ENCODE measurements at places on chromosomes 3 and 15.

DNA sequence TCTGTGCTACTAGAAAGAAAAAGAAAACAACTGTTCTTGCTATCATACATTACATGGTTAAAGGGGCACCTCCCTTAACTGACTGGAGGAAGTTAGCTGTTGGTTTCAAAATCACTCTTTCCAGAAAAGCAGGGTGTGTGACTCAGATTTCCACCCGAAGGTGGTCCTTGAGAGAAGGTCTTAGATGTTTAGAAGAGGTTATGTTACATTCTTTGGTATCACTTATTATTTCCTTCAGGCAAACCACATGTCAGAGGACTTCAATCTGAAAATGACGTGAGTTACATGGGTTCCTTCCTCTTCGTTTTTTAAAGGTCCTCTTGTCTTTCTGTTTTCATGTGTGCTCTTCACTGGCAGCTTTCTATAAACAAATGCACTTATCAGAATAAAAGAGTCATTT is 307.9 kb upstream of the CBLB start:
- no peak for DNase-seq

- no peak for DNase-seq
Measured at GRCh38 chr15:65914386-65914785, 45.1 kb downstream of the RAB11A start.

DNA sequence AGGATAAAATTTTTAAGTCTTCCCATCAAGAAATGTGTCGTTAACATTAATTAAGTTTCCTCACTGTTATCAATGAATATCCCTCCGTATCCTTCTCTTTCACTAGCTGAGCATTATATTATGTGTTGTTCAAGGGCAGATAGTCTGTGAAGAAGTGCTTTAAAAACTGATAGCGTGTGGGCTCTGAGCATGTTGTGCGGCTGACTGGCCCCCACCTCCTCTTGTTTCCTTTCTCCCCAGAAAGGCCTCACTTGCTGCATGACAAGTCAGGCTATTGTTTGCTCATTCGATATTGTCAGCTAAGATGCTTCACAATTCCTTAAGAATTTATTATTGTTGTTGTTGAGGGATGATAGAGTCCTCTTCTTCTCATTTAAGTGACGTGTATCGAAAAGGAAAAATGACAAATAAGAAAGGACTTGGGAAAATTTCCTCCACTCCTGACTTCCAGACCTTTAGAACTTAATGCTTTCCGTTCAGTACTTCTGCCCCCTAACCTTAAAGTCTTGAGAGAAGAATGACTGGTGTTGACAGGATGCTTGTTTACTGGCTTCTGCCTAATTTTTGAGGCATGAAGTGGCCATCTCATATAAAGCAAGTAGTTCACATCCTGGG is 298.3 kb downstream of the LPP start:
- no peak for DNase-seq

- DNase-seq = no peak
Measured at GRCh38 chr3:133607816-133608215, 34.3 kb downstream of the CDV3 start.

DNA sequence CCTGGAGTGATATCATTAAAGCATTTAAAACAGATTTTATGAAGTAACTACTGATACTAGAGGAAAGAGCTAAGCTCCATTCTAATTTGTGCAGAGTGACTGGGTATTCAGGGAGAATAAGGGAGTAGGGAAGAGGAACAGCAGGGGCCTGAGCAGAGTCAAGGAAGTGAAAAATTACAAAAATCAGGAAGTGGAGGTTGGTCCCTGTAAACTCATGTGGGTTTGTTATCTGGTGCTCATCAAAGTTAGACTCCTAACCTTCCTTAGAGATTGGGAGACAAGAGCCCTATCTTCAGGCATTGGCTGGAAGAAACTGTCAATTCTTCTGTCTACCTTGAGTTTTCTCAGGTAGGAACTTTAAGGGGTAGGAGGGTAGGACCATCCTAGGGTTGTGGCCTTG is 82.5 kb downstream of the NEK11 start:
- DNase-seq = no peak

DNA sequence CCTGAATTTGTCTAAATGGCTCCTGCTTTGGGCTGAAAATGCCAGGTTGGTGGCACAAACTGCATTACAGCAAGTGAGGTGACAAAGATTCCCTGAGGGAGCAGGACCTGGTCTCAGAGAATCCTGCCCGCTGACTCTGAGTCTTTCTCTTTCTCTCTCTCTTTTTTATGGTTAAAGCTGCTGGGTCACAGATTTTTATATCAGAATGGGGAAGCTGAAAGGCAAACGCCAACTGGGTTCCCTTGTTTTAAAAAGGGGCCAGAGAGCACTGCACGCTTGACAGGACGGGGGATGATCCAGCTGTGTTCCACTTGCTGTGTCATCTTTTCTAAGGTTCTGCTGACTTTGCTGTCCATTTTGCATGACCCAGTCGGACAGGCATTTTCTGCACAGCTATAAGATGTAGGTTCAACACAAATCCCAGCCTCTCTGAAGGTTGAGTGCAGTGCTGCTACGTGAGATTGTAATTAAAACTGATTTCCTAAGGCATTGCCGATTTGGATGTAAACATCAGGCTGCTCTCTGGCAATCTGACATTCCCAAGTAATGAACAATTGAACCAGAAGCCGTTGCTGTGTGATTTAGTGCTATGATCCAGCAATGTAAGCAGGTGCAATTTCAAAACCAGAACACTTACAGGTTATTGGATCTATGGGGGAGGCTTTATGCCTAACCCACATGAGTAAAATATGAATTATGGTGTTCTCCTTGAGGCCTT is 25.8 kb downstream of the ARHGEF3 start:
- DNase-seq = no peak

- no peak for DNase-seq
Measured at GRCh38 chr15:98009169-98009568, 48.7 kb downstream of the ARRDC4 start.

DNA sequence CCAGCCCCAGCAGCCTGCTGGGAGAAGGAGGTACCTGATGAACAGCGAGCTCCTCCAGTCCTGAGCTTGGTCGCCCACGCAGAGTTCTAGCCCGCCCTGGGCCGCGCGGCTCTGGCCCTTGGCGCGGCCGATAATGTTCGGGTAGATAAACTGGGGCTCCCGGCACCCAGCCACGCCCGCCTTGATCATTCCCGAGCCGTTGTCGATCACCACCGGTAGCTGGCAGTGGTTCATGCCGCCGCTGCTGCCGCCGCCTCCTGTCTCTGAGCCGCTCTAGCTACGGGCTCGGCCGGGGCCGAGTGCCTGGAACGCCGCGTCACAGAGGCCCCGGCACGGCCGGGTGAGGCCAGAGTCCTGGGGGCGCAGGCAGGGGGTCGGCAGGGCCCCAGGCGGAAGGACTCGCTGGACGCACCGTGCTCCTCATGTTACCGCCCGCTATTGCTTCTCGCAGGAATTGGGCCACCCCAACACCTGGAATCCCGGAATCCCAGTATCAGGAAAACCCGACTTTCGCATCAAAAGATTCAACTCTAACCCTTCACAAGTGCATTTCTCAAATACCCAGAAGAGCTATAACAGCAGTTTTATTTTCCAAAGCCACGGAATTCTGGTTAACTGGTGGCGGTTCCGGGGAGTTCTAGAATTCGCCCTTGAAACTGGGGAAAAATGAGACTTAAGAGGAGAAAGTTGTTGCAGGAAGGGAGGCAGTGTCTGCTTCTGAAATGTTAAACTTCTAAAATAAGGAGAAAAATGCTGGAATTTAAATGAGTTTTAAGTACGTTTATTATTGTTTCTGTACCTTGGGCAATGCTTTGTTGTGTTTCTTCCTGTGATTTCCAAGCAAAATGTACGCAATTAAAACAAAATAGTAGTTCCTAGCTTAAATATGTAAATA is at the start of gene ACTRT3:
TSS of gene ACTRT3 (minus strand) at position 275 of the 895 bp plus-strand sequence. CDS start at position 234, 41 bp downstream.
- DNase-seq = no peak

DNA sequence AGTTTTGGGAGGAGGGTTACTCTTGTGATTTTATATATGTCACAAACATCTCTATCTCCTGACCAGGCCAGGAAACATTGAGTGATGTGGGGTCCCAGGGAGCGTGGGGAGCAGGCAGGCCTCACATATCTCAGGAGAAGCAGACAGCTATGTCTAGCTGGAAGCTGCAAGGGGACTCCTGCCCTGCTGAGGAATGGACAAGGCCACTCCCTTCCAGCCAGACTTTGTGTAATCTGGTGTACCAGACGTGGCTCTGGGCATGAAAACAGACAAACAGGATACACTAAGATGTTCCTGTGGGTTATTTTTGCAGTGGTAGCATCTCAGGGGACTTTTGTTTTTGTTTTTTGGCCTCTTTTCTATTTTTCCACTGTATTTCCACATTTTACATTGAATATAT is 23.2 kb downstream of the CYP8B1 start:
- DNase-seq = no peak

DNA sequence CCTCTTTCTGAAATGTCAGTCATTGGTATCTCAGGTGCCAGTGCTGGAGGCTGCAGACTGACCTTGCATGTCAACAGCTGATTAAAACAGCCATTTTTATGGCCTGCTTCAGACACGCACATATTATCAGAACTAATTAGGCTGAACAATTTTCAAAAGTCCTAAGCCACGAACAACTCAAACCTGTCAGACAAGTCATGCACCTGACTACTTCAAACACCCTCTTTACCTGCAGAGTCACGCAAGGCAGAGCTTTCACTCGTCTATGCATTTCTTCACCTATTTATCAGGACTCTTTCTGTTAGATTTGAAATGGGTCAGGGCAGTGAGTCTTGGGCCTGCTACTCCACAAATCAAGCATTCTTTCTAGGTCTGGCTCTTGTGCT is 26.7 kb downstream of the CLK3 start:
- DNase-seq = no peak

GRCh38 chr3:27166888-27167287 is 202.3 kb downstream of the NEK10 start:
- no peak for DNase-seq

DNA sequence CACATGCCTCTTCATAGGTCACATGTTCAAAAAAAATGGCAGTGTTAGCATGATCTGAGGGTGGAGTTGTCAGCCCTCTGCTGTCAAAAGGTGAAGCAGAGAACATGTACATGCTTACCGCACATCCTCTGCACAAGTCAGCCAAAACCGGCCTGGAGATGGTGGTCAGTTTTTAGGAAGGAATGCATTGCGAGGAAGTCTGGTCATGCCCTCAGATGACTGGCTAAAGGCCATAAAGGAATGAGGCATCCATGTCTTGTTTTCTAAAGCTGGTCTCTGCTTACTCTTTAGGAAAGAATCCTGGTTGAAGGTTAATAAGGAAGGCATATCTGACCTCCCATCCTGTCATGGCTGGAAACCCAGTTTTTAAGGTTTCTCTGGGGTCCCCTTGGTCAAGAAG is 292.0 kb upstream of the CCDC54 start:
- DNase-seq = no peak

DNA sequence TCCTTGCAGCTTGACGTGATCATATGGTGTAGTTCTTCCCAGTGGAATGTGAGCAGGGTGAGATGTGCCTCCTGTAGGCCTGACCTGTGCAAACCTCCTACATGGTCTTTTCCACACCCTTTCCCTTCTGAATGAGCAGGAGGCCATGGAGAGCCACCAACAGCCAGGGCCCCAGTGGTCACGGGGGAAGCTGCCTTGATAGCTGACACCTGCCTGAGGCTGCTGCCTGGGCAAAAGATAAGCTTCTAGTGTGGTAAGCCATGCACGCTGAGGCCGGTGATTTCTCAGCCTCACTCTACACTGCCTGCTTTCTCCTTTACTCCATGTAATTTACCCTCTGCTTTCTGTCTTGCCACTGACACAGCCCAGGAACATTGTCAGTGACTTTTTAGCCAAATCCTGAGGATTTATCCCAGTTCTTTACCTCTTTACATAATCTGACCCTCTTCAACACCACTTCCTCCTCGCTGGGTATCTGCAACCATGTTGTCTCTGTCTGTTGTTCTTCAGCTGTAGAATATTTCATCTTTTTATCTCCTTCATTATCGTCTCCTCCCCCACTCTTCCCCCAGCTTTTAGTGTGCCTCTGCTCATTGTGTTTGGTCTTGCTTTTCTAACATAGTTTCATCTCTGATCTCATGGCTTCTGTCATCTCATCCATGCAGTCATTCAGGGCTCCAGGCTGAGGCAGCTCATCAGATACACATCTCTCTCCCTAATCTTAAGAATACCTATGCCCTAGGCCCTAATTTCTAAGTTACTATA is 11.2 kb upstream of the KBTBD12 start:
- no peak for DNase-seq

Measured in H1 (cell line).